Diencephalon (tissue), 1 donor: ENCODE measurements at places on chromosomes 7 and 10. TPM values are rescaled to one million over a fixed set of nuclear protein-coding genes. Genes with fewer than 3 reads are reported as not detected.

The OR2F1 gene
- not detected for total RNA-seq

The ZNF862 gene
- 14.8 TPM for total RNA-seq

The AUTS2 gene
- total RNA-seq = 82.1 TPM

The AKAP9 gene
- total RNA-seq = 170 TPM

The CALML3 gene
- 0.69 TPM for total RNA-seq

The COL1A2 gene
- total RNA-seq = 116 TPM

The TRIM50 gene
- total RNA-seq = not detected

The CABCOCO1 gene
- 5.5 TPM for total RNA-seq

The NUPR2 gene
- 3.0 TPM for total RNA-seq

The PROSER2 gene
- 0.92 TPM for total RNA-seq

The NKX1-2 gene
- 1.8 TPM for total RNA-seq

The C10orf71 gene
- total RNA-seq = not detected

The ACTA2 gene
- total RNA-seq = 14.8 TPM

The TMEM176B gene
- total RNA-seq = 5.8 TPM

The CCL24 gene
- not detected for total RNA-seq

The CACNA2D1 gene
- total RNA-seq = 118 TPM

The OR2A12 gene
- total RNA-seq = not detected

The MYO1G gene
- 0.46 TPM for total RNA-seq

The CAMK2B gene
- total RNA-seq = 112 TPM
